ENCODE measurements at places on chromosomes 6 and 20. TPM values are rescaled to one million over a fixed set of nuclear protein-coding genes. Genes with fewer than 3 reads are reported as not detected.

The SEL1L2 gene
- total RNA-seq = not detected

The MYT1 gene
- not detected for total RNA-seq

The PACRG gene
- not detected for total RNA-seq

The RBBP8NL gene
- not detected for total RNA-seq

The SPATA25 gene
- 1.7 TPM for total RNA-seq

The LY6G6D gene
- not detected for total RNA-seq

The PTCRA gene
- total RNA-seq = not detected

The CSTF1 gene
- 26.4 TPM for total RNA-seq

The GPLD1 gene
- 0.44 TPM for total RNA-seq

The MMS22L gene
- 2.8 TPM for total RNA-seq

The SLC17A2 gene
- not detected for total RNA-seq

The DEFB125 gene
- total RNA-seq = not detected

The GABRR1 gene
- not detected for total RNA-seq

The RSPO3 gene
- total RNA-seq = 0.50 TPM

The VSTM2L gene
- 1.9 TPM for total RNA-seq

The HLA-DPB1 gene
- 4.1 TPM for total RNA-seq

The SLC17A3 gene
- total RNA-seq = not detected

The GSTA2 gene
- not detected for total RNA-seq

Data from cardiac ventricle fibroblast (primary cell).